SK-N-SH treated with all-trans-retinoic acid at 6 μM for 48 hours (cell line): ENCODE measurements at places on chromosomes 16 and 17.

DNA sequence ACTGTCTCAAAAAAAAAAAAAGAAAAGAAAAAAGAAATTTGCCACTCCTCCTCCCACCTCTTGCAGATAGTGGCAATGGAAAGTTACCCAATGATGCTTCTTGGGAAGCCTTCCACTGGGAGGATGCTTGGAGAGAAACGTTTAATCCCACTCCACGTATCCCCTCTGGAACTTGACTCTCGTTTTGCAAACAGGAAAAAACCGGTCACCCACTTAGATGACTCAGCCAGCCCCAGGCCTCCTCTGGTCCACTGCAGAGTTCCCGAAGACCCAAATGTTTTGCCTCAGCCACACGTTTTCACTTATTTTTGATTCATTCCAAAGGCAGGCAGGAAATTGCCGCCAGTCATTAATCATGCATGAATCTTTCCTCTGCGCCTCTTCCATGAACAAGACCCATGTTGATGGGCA is 9.3 kb upstream of the TNFRSF17 start:
- ATAC-seq: peak; percentile 96

- ATAC-seq: no peak
Observed at GRCh38 chr16:68857479-68857878, 14.1 kb downstream of the TANGO6 start.

DNA sequence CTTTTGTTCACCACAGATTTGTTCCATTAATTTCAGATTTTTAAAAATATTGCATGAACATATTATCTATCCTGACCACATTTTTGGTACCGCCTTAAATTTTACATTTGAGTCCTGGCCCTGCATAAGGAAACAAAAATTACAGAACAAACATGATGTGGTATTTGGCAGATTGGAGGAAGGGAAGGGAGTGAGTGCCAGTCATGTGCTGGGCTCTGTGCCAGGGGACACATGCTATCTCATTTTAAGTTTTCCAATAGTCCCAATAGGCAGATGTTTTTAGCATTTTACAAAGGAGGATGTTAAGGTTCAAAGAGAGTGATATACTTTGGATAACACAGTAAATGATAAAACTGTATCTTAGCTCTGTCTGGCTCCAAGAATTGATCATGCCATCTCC is 185.1 kb downstream of the CDK5R1 start:
- ATAC-seq: no peak

DNA sequence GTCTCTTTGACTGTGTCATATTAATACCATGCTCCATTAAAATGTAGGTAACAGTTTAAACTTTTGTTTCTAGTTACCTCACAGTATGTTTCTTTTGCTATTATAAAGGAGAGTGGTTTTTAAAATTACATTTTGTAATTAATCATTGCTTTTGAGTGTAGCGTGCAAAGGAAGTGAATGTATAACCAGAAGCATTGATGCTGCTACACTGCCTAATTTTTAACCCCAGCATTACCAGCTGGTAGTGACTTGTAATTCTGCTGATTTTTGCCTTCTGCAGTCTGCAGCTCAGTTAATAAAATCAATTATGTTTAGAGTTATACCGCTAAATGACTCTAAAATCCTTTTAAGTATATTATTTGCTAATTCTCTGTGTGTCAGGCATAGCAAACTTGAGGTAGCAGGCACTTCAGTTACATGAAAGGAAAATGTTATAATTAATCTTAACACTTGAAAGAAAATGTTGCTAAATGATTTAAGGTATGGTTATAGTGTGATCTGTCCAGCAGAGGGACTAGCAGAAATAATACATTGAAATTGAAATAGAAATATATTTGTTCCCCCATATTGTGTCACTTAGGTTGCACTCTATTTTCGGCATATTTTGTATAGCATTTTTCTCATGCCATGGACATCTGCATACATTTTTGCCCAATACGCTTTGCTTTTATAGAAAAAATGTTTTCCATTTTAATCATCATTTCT is 388.5 kb downstream of the CNTNAP4 start:
- ATAC-seq: no peak

DNA sequence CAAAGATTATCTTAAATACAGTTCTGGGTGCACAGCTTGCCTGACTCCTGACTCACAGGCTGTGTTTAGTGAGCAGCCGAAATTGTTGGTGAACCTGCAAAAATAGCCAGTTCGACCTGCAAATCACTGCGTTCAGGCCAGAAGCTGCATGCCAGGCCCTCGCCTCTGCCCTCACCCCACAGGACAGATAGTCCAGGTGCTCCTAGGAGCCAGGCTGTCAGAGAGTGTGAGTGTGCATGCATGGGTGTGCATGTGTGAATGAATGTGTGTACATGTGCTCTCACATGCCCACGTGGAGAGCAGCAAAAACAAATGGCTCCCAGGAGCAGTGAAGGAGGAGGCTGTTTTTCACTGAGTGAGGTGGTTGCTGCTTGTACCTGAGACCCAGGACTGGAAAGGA is 131.8 kb downstream of the ABCC12 start:
- ATAC-seq: no peak

- ATAC-seq: no peak
Observed at GRCh38 chr16:70753694-70754325, 47.1 kb downstream of the VAC14 start.

GRCh38 chr17:19005137-19005773 is 691 bp upstream of the FAM83G start:
- ATAC-seq: no peak; the same call in 2 of the 3 replicates

DNA sequence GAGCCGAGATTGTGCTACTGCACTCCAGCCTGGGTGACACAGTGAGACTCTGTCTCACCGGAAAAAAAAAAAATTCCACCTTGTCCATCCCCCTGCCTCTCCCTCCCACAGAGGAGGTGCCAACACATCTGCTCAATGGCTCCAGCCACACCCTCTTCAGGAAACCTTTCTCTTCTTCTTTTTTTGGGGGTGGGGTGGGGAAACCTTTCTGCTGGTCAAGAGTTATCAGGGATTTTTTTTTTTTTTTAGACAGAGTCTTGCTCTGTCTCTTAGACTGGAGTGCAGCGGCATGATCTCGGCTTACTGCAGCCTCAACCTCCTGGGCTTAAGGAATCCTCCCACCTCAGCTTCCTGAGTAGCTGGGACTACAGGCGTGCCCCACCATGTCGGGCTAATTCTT is 18.7 kb downstream of the TNS4 start:
- ATAC-seq: no peak

- ATAC-seq: peak; percentile 46
Observed at GRCh38 chr17:67994817-67995569, 1.3 kb downstream of the C17orf58 start.

DNA sequence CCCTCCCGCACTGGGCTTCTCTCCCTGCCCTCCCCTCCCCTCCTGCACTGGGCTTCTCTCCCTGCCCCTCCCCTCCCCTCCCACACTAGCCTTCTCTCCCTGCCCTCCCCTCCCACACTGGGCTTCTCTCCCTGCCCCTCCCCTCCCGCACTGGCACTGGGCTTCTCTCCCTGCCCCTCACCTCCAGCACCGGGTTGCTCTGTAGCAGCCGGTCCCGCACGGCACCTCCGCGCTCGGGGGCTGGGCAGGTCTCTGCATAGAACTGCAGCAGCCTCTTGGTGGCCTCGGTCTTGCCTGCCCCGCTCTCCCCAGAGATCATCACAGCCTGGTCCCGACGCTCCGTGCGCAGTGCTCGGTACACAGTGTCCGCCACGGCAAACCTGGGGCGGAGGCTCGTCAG is 9.8 kb downstream of the MYO1C start:
- no peak for ATAC-seq

DNA sequence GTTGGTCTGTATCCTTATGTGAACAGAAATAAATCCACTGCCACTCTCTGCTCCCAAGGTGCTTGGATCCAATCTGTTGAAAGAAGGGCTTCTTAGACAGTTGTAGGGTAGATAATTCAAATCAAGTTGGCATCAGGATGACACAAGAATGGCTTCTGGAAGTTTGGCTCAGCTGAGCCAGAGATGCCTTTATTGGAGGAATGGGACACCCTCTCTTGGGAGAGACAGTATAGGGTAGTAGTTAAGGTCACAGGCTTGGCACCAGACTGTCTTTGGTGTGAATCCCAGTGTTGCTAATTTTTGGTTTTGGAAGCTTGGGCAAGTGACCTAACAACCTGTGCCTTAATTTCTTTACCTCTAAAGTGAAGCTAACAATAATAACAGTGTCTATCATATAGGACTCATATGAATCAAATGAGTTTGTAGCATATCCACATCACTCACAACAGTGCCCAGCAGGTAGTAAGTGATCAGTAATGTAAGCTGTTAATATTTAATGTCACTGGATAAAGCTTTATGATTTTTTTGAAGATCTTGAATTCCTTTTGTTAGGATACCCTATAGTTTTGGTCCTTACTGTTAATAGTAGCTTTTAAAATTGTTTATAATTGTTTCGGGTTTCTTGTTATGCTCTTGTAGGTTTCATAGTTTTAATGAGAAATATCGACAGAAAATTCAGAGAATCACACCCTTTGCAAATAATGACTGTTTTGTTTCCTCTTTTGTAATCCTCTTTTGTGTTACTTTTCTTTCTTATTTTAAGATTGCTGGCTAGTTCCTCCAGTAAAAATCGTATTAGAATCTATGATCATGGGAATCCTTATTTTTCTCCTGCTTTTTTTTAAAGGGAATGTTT is 19.1 kb downstream of the ZNRF1 start:
- ATAC-seq: no peak

DNA sequence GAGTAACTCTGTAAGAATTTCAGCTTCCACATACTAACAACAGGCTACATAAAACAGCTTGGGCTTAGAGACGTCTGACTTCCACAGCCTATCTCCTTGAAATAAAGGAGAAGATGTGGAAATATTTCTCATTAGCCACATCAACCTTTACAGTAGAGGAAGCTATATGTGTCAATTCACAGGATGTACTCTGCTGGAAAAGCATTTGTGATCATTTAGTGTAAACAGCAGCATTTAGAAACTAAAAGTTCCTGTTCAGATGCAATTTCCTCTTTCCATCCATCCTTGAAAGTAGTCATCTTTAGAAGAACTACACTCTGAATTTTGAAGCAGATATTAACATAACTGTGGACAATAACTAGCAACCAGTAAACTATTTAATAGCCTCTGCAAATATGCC is 46.2 kb downstream of the XPO6 start:
- no peak for ATAC-seq

DNA sequence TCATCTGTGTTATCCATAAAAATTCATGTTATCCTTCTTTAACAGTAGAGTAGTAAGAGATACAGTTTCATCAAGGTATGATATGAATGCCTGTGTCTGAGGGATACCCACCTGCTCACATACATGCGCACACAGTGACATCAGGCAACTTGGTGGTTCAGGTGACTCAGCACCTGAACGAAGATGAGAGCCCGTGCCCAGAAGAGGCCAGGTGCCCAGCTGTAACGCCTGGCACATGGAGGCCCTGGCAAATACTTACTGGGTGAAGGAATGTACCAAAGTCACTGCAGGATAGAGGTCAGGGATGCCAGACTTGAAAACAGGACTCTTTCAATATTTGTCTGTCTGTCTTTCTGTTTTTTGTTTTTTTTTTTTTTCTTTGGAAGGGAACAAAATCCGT is 72.6 kb upstream of the LGALS9 start:
- ATAC-seq: no peak

DNA sequence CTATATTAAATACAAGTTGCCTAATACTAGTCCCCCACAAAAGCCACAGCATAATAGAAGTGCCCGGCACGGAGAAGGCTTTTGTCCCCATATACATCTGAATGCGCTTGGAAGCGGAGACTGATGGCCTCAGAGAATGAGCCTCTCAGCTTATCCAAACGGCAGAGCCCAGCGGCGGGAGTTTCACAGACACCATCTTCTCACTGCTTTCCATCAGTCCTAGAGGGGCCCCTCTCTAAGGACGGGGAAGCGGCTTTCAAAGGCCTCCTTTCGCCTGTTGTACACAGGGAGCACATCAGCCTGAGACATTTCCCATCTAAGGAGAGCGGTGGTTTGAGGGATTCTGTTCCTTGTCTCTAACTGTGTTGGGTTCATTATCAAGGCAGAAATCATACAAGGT is 16.9 kb downstream of the NXN start:
- no peak for ATAC-seq

DNA sequence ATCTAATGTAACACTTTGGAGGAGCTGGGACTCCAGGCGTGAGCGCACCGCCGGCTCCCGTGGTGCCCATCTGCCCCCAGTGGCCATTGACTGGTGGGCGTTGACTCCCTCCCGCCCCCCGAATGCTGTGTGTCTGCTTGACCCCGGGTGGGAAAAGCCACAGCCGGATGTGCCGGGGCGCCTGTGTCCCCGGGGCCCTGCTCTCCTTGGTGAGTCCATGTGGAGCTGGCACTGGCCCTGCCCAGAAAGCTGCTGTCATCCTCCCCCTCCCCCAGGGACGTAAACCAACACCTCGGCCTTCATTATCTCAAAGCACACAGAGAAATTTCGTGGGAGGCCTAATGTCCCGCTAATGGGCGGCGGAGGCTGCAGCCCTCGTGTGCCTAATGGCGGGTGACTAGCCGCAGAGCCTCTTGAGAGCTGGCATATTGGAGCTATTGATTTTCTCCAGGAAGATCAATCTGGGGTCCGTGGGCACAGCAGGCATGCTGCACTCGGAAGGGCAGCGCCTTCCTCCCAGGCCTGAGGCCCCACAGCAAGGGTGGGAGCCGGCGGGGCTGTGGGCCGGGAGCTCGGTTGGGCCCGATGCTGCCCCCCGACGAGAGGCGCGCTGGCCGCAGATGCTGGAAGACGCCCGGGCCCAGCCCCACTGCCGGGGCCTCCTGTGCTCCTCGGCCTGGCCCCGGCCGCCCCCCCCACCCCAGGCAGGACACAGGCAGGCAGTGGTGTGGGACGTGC is 4.0 kb upstream of the PERCC1 start:
- no peak for ATAC-seq

DNA sequence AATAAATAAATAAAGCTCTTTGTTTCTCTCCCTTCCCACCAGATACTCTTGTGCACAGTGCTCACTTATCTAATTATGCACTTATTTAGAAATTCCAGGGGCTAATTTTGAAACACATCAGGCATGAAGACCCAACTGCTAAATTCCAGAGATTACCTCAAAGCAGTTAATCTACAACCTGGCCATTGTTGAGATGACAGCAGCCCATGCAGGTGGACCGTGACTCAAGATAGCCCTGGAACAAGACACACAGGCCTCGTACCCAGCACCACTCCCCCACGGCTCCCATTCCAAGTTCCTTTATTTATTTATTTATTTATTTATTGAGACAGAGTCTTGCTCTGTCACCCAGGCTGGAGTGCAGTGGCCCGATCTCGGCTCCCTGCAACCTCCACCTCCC is 60.1 kb upstream of the NPEPPS start:
- ATAC-seq: no peak

- ATAC-seq: peak; percentile 14
Observed at GRCh38 chr17:42562388-42563142, 617 bp downstream of the COASY start.

GRCh38 chr17:8847891-8848290 is 19.6 kb downstream of the PIK3R6 start:
- ATAC-seq: no peak

- ATAC-seq: no peak
Observed at GRCh38 chr17:75575197-75575596, 12.4 kb upstream of the MYO15B start.

GRCh38 chr17:68531252-68531651 is 19.0 kb downstream of the PRKAR1A start:
- no peak for ATAC-seq

- peak; percentile 5; the same call in 2 of the 3 replicates for ATAC-seq
Observed at GRCh38 chr17:7613769-7614424, 800 bp downstream of the FXR2 start.

GRCh38 chr16:84054916-84055315 is 12.3 kb upstream of the SLC38A8 start:
- no peak for ATAC-seq
